SHP77 treated with DMSO at 0.1 percent for 48 hours (cell line): ENCODE measurements at places on chromosomes 1 and 21.
A peak's percentile ranks its signal among the peaks of the same experiment; 100 is the strongest.

DNA sequence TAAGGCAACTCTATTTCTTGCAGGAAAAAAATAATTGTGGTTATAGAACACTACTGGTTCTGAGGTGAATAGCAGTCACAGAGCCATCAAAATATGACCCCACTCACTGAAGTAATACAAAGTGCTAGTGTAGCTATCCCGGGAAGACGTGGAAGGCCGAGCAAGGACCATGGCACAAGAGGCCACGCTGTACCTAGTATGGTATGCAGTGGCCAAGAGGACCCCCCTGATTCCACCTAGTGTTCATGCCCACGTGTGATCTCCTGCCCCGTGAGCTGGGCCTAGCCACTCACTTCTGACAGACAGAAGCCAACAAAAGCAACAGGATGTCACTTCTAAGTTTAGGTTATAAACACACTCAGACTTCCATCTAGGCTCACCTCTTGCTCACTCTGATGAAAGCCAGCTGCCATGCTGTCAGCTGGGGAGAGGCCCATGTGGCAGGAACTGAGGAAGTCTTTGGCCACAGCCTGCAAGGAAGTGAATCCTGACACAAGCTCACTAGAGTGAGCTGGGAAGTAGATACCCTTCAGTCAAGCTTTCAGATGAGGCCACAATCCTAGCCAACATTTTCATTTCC is 21.7 kb upstream of the LSS start:
- no peak for DNase-seq

GRCh38 chr21:26389971-26390641 is 183.0 kb downstream of the CYYR1 start:
- no peak for DNase-seq

DNA sequence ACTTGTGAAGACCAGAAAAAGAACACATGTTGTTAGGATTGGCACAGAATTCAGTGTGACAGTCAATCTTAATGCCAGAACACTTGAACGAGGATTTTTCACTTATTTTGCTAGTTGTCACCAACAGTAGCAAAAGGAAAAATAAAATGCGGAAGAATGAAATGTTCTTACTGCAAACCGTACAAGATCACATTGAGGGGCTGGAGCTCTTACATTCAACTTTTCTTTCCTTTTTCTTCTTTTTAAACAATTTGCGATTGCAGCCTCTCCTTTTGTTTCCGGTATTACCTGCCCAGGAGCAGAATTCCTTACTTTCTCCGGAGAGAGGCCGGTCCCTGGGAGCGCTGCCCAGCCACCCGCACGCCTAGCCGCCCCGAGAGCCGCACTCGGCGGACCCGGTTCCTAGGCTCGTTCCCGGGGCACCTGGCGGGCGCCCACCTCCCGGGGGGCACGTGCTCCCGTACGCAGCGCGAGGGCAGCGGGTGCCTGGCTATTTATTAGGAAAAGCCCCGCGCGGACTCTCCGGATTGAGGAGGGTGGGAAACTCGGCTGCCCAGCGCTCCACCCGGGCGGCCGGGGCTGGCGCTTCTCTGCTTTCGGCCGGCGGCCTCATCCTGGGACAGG is 1.2 kb upstream of the CAMTA1 start:
- no peak for DNase-seq

DNA sequence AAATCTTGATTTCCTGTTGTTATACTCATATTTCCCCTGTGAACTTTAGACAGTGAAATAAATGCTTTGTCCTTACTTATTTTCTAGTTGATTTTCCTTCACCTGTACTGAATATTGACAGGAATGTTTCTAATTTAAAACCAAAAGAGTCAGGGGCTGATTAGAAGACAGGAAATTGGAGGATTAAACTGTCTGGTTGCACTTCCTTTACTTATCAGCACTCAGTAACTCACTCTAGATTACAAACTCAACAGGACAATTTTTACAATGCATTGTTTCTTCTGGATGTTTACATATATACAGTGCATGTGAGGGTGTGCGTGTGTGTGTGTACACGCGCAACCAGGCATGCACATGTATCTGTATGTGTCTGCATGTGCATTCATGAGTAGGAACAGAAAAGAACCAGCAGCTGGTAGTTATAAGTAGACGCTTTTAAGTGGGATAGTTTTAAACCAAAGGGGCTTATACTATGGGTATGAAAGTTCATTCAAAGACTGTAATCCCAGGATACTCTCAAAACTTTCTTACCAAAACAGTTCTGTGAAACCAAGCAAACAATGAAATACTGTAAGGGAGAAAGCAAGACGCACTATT is 212.0 kb upstream of the NFIA start:
- DNase-seq = no peak

DNA sequence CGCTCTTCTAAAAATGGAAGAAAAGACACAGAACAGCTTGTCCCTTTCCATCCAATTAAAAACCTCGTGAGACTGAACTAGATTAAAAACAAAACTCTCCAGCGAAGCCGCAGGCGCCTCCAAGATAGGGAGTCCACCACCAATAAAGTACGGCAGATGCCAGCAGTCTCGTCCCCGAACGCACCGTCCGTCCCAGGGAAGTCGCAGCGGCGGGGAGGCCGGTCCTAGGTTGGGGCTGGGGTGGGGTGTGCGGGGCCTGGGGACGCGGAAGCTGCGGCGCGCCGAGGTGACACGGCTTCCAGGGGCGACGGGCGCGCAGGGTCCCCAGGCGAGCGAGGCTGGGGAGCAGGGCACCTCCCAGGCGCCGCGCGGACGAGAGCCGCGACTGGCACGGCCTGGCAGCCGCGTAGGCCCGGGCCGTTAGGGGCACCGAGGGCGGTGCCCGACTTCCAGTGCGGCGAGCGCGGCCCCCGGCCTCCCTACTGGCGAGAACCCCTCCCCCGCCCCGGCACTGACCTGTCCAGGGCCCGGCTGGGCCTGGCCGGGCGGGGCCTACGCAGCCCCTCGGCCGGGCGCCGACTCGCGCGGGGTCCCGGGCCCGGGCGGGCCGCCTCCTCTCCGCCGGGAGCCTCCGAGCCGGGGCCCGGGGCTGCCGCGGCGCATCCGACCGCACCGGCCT is 28.3 kb upstream of the A3GALT2 start:
- DNase-seq = no peak

- DNase-seq = no peak
These were observed 35.7 kb downstream of the ZBTB8B start for GRCh38 chr1:32500387-32501209.

- DNase-seq = no peak
These were observed 47.1 kb downstream of the COP1 start for GRCh38 chr1:176159993-176160392.

DNA sequence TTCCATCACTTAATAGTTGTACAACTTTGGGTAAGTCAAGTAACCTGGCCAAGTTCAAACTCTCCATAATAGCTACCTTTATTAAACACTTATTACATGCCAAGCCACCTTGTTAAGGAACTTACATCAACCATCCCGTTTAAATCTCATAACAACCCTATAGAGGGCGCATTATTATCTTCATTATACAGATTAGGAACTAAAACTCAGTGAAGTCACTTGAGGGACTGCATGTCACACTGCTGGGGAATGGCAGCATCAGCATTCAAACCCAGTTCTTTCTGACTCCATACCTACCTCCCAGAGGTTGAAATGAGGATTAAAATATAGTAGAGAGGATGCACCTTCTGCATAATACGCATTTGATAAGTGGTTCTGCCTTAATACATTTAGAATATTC is 47.1 kb upstream of the PLA2G2C start:
- DNase-seq = no peak

DNA sequence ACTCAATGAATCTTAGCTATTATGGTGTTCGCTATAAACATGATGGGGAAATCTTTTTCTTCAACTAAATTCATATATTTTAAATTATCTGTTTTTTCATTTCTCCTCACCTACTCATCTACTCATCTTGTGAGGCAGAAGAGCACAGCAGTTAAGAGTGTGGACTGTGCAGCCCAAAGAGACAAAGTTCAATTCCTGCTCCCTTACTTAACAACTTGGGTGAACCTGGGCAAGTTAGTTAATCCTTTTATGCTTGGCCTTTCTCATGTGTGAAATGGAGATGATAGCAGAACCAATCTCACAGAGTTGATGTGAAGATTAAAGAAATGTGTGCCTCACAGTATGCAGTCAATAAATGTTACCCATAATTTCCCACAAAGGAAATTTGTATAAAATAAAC is 168.2 kb downstream of the GPATCH2 start:
- DNase-seq = no peak

DNA sequence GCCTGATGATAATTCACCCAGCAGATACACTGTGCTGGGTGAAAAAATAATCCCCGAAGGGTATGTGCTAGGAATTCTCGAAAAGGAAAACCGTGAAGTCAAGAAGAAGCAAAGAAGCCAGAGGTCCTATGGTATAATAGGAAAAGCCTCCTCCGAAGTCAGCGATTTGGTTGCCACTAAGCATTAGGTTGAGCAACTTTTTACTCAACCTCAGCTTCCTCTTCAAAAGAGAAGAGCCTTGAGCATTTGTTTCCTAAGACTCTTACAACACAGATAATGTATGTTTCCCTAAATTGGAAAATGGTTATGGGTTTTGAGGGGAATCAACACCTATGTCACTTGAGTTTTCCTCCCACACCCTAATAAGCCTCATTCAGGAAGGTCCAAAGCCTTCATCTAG is 21.3 kb upstream of the MNDA start:
- DNase-seq = no peak

- DNase-seq = peak; percentile 66
These were observed 8.9 kb downstream of the MAP1LC3C start for GRCh38 chr1:241990040-241990439.

DNA sequence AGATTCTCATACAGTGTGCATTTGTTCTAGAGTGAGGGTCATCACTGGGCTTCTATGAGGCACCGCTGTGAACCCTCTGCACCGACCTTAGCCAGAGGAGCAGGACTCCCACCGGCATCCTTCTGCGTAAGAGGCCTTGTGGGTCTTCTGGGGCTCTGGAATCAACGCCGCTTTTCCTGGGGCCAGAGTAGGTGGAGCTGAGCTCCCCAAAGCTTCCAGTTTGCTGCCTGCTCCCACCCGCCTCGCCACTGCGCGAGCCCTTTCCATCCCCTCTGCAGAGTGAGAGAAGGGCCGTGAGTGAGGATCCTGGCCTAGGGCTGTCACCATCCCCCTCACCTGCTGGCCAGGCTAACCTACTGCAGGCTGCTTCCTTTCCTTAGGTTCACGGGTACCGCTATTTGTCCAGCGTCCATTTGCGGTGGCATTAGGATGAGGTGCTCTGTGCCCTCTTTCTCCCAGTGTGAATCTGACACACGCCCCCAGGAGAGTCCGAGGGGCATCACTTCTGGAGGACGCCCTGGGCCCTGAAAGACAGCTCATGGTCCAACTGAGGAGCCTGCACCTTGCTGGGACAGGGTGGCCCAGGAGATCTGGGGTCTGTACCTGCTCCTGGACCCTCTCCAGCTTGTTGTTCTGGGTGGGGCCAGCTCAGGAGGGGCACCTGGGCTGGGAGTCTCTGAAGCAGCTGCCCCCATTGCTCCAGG is 36.2 kb downstream of the UMODL1 start:
- no peak for DNase-seq

- no peak for DNase-seq
These were observed 1.0 kb downstream of the DDAH1 start for GRCh38 chr1:85463731-85464496.

- no peak for DNase-seq
These were observed 21.5 kb downstream of the INSL5 start for GRCh38 chr1:66779475-66780078.

DNA sequence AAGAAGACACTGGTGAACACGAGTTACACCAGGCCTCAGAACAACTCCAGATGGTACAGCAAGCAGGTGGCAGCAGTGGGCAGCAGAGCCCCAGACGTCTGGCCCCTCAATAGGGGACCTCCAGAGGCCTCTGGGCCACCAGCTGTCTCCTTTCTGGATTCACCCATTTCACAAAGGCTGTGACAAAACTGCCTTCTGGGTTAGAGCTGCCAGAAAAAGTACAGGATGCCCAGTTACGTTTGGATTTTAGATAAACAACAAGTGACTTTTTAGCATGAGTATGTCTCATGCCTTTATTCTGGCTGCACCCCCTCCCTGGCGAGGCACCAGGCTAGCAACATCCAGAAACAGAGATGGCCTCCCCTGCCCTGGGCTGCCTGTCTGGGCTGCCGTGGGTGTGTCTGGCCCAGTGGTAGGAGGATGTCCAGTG is 30.1 kb downstream of the ITPKB start:
- DNase-seq = no peak

DNA sequence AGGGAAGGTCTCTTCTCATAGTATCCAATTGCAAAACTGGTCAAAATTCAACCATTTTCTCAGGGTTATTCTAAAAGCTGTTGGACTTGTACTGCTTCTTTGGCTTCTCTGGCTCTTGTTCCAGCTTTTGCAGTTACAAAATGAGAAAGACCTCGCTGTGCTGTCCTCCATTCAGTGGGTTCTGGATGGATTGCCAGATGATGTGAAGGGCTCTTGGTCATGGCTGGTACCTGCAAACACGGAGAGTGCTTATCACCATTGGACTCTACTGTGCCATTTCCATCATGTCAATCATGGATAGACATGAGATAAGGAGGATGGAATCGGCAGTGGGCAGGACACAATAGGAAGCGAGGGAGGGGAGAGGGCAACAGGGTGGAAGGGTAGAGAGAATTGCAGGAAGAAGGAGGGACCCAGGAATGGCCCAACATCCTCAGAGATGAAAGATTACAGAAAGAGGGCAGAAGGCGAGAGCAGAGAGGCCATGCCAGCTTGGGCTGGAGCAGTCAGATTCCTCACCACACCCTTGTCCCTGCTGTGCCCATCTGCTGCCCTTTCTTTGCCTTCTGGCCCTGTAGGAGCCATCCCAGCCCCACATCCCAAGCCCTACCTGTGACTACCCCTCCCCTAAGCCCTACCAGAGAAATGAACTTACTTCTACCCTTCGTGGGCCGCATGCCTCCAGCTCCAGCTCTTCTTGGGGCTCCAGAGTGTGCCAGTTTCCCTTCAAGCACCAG is 70.3 kb downstream of the HIVEP3 start:
- no peak for DNase-seq

GRCh38 chr1:56029319-56030003 is 549.9 kb downstream of the PLPP3 start:
- peak; percentile 26 for DNase-seq

DNA sequence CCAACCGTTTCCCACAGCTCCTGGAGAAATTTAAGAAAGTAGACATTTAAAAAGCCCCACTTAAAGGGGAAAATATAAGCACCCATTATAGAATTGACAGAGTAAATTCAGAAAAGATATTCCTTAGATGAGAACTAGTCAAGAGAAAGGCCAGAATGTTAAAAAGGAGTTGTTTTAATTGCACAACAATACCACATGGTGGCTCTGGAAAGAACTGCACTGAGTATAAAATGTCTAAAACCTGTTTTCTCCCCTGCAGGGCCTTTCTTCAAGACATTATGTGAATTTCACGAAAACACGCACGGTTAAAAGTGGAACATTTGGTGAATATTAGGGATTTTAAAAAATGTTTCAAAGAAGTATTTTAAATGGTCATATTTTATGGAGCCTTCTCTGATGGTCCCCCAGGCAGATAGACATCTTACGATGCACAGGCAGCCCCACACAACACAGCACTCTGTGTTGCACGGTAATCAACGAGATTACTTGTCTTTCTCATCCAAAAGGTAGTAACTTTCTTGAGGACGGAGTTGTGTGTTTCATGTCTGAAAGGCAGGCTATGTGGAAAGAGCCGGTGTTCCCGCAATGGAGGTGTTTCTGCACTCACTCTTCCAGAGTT is 101.9 kb downstream of the PRRX1 start:
- no peak for DNase-seq
